Activated CD4-positive, alpha-beta T cell treated with anti-CD3 and anti-CD28 coated beads, Interleukin-2, amount 10 ng/mL, durations not matched to agents 24 days and 14 days (primary cell): ENCODE measurements at places on chromosomes 2 and 18.
A peak's percentile ranks its signal among the peaks of the same experiment; 100 is the strongest.

DNA sequence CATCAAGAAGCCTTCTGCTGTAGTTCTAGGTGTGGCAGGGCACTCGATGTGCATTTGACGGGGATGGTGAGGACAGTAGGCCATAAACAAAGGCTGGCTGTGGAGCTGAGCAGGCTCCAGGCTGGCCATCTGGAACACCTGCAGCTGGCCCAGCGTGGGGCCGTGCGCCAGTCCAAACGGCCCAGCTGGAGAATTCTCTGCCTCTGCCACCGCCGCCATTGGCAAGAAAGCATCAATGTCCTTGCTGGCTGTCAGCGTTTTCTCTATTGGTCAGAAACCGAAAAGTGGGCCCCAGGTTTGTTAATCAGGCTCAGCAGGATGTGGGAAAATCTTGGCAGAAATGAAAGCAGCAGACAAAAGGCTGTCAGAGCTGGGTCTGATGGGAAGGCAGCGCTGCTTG is 24.0 kb upstream of the CTIF start:
- peak; percentile 30 for DNase-seq

GRCh38 chr18:28904789-28905364 is 727.9 kb upstream of the CDH2 start:
- no peak for DNase-seq

DNA sequence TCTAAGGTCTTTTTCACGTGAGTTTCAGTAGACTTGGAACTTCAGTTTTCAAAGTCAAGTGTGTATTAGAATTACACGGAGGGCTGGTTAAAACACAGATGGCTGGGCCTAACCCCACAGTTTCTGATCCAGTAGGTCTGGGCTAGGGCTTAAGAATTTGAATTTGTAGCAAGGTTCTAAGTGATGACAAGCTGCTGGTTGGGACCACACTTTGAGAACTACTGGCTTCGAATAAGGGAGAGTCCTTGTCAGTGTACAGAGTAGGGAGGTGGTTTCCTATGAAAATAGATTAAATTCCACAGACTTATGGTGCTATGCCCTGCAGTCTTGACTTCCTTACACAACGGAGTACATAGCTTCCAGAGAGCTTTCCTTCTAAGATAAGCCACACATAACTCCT is 4.5 kb downstream of the RHOB start:
- no peak for DNase-seq

GRCh38 chr2:32836933-32837332 is 109.8 kb upstream of the LTBP1 start:
- no peak for DNase-seq

DNA sequence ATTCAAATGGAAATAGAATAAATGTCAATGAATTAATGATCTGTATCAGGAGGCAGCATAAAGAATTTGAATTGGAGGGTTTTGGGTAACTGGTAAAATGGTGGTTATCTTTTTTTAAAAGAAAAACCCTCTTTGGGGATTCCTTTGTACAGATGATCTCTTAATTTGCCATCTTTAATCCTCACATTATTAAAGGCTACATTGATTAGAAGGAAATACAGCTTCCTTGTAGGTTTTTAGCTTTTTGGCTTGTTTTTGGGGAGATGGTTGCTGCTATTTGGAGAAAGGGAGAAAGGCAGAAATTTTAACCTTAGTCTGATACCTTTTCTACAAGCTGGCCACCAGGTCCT is 600 bp upstream of the MAPRE2 start:
- no peak for DNase-seq

- no peak for DNase-seq
Measured at GRCh38 chr18:27413495-27414401, 228.6 kb upstream of the CHST9 start.
